ENCODE measurements at places on chromosomes 13 and 19.

- no peak for DNase-seq
Measured at GRCh38 chr13:103945836-103946235, 879.6 kb upstream of the SLC10A2 start.

- DNase-seq: no peak
Measured at GRCh38 chr19:46552891-46553290, 48.2 kb upstream of the CALM3 start.

GRCh38 chr13:79458436-79458835 is 22.5 kb upstream of the NDFIP2 start:
- DNase-seq: no peak

GRCh38 chr19:33778089-33778791 is 18.4 kb upstream of the KCTD15 start:
- peak; percentile 83 for DNase-seq

GRCh38 chr19:4660993-4661392 is 9.1 kb downstream of the MYDGF start:
- no peak for DNase-seq

- DNase-seq: no peak
Measured at GRCh38 chr13:31794452-31794851, 55.1 kb downstream of the RXFP2 start.

DNA sequence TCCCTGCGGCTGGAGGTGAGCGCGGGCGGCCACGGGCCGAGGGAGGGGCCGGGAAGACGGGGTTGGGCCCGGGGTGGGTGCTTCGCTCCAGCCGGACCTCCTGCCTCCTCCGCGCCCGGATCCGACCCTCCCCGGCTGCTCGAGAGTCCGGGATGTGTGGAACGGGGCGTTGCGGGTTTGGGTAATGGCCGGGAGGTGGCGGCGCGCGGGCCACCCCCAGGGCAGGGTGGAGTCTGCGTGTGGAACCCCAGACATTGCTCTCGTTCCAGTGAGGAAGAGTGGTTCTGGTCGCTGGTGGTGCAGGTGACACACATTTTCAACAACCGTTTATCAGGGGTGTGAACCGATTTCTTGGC is 38.8 kb downstream of the ARHGEF7 start:
- no peak for DNase-seq

DNA sequence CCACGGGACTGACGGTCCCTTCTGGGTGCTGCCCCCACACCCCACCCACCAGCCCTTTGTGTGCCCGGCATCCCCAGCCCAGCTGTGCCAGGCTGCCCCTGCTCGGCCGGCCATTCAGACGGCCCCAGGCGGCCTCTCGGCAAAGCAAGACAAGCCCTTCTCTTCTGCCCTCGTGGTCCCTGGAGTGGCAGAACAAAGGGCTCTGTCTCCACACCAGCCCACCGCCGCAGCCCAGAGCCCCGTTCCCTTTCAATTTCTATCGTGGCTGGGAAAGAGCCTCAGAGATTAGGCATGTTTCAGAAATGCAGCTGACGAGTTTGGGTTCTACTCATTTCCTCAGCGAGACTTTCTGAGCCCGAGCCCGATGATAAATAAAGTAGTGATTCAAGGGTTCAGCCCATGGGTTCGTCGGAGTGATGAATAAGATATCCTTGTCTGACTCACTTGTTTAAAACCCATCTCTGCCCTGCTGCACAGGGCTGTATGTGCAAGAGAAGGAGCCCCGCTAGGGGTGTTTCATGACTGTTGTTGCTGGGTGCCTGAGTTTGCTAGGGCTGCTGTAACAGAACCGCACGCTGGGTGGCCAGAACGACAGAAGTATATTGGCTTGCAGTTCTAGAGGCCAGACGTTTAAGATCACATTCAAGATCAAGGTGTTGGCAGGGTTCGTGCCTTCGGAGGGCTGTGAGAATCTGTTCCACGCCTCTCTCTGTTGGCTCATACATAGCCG is 4.3 kb downstream of the MYO9B start:
- DNase-seq: peak; percentile 67

DNA sequence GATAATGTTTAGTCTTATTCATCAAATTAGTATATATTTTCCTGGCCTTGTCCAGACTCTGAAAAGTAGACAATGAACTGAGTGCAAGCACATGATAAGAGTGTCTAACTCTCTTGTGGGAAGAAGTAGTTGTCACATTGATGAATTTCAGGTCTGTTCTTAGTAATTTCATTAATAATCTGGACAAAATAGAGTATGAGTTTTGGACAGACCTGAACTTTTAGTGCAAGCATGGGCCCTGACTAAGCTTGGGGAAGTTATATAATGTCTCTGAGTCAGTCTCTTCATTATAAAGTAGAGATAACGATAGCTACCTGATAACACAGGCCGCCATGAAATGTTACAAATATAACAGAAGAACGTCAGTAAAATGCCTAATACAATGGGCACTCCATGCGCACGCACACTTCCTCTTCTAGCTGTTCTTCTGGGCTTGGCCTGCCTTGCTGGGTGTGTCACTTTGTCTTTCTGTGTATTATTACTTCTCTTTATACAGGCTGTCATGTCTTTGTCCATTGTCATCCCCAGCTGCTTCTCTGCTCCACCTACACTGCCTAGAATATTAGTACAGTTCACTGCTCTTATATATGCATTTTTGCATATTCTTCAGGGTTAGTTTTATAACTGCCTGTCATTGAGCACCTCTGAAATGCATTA is 129.1 kb upstream of the HTR2A start:
- no peak for DNase-seq

DNA sequence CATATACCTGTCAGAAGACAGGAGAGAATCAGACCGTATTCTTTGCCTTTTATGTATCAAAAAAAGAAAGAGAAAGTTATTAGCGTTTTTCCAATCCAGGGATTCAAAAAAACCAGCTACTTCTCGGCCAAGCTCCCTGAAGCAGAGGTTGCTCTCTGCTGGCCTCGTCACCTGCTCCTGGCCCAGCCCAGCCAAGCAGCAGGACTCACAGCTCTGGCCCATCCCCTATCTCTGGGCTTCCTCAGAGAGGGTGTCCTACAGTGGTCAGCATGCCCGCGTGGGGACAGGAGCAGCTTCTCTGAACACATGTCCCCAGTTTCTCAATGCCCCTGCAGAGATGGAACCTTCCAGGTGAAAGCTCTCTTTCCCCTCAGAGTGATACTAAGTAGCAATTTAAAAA is 209.0 kb downstream of the URI1 start:
- no peak for DNase-seq

DNA sequence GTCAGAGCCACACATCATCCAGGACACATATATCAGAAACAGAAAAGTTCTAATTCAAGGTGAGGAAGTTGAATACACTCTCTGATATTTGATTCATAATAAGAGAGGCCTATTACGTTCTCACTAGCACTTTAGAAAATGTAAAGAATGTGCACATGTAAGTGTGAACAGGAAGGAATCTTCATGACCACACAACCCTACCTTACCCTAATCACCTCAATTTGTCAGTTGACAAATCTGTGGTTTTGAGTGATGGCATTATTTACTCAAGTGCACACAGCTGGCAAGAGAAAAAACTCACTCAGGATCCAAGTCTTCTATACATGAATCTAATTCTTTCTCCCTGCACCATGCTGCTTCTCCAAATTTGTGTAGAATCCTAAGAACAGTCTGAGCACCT is 445.8 kb downstream of the SUCLA2 start:
- DNase-seq: no peak

- DNase-seq: no peak
Measured at GRCh38 chr13:74930402-74931165, 551.4 kb downstream of the TBC1D4 start.

DNA sequence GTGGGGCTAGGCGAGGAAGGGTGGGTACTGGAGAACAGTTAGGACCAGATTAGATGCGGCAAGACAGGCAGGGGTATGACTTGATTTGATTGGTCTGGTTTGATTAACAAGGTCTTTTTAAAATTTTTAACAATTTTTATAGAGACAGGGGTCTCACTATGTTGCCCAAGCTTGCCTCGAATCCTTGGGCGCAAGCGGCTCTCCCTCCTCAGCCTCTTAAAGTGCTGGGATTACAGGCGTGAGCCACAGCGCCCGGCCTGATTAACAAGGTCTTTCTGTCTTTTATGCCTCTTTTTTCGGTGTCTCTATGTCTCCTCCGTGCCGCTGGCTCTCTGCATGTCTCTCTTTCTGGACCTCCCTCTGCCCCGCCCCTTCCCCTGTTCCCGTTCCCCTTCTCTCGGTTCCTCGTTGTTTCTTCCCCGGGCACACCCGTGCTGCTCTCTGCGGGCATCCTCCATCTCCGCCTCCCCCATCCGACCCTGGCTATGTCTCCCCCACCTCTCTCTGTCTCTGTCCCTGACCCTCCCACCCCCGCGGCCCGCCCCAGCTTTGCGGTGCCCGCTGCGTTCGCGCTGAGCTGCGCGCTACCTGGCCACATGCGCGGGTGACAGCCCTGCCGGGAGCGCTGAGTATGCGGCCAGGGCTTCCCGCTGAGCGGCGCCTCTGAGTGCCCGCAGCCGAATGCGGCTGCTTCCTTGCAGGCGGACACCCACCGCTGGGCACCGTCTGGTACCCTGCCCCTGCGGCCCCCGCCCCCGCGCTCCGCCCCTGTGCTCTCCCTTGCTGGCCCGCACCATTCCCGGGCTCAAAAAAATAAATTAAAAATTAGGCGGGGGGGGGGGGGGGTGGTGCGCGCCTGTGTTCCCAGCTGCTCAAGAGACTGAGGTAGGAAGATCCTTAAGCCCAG is 8.1 kb upstream of the SDHAF1 start:
- no peak for DNase-seq

DNA sequence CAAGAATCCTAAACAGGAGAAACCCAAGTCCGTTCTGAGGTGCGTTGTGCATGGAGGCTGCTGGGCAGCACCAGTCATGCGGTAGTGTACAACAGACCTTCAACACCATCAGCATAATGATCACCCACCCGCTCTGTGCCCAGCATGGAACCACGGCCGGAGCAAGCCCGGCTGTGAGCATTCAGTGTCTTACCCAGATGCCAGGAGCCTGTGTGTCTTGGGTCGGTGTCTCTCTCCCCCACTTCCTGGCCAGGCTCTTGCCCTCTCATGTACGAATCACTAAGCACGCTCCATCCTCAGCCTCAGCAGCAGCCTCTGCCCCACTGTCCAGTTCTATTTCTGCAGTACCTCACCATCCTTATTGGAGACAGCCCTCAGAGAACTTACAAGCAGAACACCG is 231.6 kb upstream of the IRS2 start:
- no peak for DNase-seq

GRCh38 chr13:75801388-75801945 is 165.3 kb downstream of the LMO7 start:
- no peak for DNase-seq

DNA sequence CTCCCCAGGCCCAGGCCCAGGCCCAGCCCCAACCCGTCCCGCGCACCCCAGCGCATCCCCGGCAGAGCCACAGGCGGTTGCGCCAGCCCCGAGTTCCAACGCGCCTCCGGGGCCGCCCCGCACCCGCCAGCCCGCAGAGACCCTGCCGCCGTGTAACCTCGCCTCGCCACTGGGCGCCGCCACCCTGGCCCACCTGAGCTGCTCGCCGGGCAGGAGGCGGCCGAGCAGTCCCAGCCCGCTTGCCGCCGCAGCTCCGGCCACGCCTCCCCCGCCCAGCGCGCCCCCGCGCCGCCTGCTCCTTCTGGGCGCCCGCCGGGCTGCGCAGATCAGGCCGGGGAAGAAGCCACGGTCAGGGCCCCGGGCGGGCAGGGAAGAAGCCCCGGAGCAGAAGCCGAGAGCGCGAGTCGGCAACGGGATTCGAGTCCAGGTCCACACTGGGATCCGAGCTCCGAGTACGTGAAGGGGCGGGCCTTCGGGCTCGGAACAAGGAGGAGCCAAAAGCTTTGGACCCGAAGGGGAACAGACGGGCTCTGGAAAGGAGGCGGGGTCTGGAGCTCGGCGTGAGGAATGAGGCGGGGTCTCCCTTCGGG is at the start of gene MBOAT7:
MBOAT7 (minus strand) TSS at position 436 of the 590 bp plus-strand sequence. CDS start 1,072 bp downstream, outside the sequence.
- no peak for DNase-seq

GRCh38 chr19:44702551-44703176 is 3.7 kb downstream of the CEACAM16 start:
- DNase-seq: no peak

- DNase-seq: no peak
Measured at GRCh38 chr19:19820774-19821320, 703 bp downstream of the ZNF506 start.

DNA sequence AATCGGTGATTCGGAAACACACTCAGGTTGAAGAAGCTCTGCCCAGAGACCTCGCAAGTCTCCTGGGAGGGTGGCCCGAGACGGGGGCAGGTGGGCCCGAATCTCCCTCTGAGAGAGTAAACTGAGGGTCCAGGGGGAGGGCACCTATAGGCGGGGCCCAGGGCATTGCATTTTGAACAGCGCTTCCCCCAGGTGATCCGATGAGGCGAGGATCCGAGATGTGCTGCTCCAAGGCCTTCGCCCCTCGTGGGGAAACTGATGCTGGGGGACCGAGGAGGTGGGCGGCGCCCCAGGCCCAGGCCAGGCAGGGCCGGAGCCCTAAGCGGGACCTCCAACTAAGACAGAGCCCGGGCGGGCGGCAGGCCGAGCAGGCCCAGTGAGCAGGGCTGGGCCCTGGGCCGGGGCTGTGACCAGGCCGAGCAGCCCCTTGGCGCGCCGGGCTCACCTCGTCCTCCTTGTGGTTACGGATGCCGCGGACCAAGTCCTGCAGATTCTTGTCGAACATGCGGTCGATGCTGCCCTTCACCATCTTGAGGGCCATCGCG is 500 bp downstream of the AP3D1 start:
- DNase-seq: peak; percentile 34

- DNase-seq: no peak
Measured at GRCh38 chr13:50615234-50615633, 228.3 kb downstream of the DLEU7 start.

GRCh38 chr19:33417751-33418150 is 44.2 kb downstream of the CEBPG start:
- DNase-seq: no peak

DNA sequence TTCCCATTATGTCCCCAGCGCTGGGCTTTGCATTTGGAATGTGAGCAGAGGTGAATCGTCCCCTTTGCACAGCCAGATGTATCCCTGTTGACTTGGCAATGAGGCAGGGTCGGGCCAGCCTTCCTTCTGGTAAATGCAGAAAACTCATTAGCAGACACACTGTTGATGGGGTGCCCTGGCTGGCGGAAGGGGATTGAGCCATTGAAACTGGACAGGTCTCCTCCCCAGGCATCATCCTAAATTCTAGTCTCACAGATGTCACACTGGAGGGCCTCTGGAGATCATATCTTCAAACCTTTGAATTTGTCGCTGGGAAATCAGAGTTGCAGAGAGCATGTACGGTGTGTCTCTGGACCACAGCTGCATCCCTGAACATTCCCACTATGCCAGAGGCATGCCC is 219.5 kb upstream of the TSHZ3 start:
- no peak for DNase-seq

GRCh38 chr13:19632915-19633478 is 462 bp upstream of the MPHOSPH8 start:
- DNase-seq: no peak
